Central memory CD8-positive, alpha-beta T cell (primary cell): ENCODE measurements at places on chromosomes 12 and 14.
A peak's percentile ranks its signal among the peaks of the same experiment; 100 is the strongest.

DNA sequence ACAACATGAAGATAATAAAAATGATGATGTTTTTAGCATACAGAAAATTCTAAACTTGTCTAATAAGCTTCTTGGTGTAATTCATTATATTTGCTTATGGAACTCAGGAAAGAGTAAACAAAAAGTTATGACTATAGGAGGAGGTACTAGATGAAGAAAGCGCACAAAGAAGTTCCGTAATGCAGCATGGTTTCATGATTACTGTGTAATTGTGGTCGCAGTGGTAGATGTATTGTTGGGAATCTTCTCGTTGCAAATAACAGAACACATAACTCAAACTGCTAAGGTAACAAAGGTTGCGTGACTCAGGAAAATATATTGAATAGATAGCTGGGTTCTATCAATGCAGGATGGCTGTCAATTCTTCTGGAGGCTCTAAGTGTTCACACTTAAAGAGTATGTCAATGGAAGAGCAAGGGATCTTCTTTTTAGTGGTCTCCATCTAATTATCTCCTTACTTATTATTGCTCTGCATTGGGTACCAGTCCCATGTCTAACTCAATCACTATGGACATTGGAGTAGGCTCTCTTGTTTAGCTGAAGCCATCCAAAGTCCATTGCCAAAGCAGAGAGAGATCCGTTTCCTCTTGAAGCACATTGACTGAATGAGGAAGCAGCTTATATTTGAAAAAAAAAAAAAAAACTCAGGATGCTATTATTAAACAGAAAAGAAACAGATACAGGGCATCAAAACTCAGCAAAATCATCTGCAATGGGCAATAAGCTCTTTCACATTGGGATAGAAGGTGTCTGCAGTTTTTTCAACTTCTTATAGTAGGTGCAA is 283.4 kb upstream of the ATP2B1 start:
- no peaks in the 10 kb centered on the region for H3K36me3 ChIP-seq
- no peak overlapping the region for H3K4me3 ChIP-seq
- H3K27me3 ChIP-seq, result no peaks in the 10 kb centered on the region
- DNase-seq, result no peak
- peaks cover 26% of the 10 kb centered on the region for H3K4me1 ChIP-seq

DNA sequence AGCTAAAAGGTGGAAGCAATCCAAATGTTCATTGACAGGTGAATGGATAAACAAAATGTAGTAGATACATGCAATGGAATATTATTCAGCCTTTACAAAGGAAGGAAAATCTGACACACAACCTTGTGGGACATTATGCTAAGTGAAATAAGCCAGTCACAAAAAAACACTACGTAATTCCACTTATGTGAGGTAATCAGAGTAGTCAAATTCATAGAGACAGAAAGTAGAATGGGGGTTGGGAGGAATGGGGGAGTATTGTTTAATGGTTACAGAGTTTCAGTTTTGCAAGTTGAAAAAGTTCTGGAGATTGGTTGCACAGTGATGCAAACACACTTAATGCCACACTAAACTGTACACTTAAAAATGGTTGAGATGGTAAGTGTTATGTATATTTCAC is 62.8 kb downstream of the LIN52 start:
- no peak overlapping the region for H3K27ac ChIP-seq
- no peak overlapping the region for H3K4me3 ChIP-seq
- peaks cover 19% of the 10 kb centered on the region for H3K4me1 ChIP-seq
- peaks cover 4% of the 10 kb centered on the region for H3K36me3 ChIP-seq

DNA sequence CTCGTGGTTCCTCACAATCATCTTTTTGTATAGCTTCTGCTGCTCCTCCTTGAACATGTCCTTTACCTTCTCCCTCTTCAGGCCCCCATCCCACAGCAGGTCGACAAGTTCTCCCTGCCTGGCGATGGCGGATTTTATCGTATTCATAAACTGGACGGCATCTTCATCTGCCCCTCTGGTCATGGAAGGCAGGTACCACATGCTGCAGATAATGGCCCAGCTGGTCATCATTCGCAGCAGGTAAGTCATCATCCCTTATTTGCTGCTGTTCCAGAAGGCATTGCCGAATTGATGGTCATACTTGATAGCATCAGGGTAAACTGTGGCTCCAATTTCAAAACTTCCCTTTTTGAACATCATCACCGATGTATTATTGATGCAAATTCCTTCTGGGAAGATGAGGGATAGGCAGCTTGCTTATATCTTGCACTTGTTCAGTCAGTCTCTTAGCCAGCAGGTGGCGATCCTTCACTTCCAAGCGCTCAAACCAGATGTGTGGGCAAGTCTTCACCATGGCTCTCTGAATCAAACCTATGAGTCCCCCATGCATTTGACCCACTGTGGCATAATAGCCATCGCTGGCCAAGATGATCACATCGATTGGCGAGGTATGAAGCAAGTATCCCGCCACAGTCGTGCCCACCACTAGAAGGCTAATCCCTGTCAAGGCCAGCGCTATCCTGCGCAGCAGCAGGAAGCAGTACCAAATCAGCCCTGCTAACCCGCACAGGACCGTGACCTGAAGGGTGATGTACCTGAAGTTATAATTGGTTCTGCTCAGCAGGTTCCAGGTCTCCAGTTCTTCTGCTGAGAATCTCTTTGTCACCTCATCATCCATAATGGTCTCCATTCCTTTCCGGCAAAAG is 381.5 kb upstream of the STXBP6 start:
- H3K4me3 ChIP-seq, result no peak overlapping the region

DNA sequence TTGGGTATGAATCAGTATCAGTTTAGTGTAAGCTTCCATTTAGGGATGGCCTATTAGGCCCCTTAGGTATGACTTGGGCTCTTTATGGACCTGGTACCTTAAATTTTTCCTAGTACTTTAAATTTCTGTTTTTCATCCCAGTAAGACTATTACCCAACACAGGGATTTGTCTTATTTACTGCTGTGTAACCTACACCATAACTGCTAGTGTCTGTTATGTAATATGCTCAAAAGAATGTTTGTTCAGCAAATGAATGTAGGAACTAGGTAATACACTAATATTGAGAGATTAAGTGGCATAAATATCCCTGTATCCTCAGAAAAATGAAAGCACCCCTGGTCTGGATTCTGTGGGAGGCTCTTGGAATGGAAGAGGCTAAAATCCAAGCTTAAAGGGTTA is 63.7 kb upstream of the YARS2 start:
- H3K27me3 ChIP-seq, result peaks cover 12% of the 10 kb centered on the region
- no peaks in the 10 kb centered on the region for H3K36me3 ChIP-seq
- DNase-seq, result no peak
- no peaks in the 10 kb centered on the region for H3K4me1 ChIP-seq
- H3K4me3 ChIP-seq, result no peak overlapping the region

GRCh38 chr14:65961004-65961403 is 525.2 kb upstream of the CCDC196 start:
- DNase-seq, result peak; percentile 37
- H3K36me3 ChIP-seq, result peaks cover 3% of the 10 kb centered on the region
- H3K4me3 ChIP-seq, result no peak overlapping the region

- H3K27ac ChIP-seq, result no peak overlapping the region
- DNase-seq, result no peak
- H3K4me3 ChIP-seq, result no peak overlapping the region
- no peaks in the 10 kb centered on the region for H3K36me3 ChIP-seq
- H3K27me3 ChIP-seq, result peaks cover 2% of the 10 kb centered on the region
Observed at GRCh38 chr12:124165695-124166094, 129.2 kb upstream of the RFLNA start.

DNA sequence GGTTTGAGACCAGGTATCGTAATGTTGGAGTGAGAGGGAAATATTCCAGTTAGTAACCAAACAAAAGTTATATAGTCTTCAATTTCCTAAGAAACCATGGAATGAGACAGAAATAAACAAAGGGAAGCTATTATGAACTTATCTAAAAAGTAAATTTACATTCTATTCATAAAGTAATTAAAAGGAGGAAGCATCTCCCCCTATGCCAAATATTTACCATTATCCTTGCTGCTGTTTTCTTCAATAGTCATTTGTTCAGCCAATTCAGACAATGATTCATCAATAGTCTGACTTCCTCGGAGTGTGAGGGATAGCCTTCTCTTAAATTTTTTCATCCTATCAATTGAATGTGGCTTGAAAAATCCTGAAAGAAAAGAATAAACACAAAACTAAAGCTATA is 65.7 kb downstream of the CDK17 start:
- DNase-seq, result no peak
- H3K27me3 ChIP-seq, result no peaks in the 10 kb centered on the region
- no peak overlapping the region for H3K27ac ChIP-seq
- H3K4me3 ChIP-seq, result no peak overlapping the region
- H3K36me3 ChIP-seq, result peaks cover 12% of the 10 kb centered on the region
- H3K4me1 ChIP-seq, result peaks cover 70% of the 10 kb centered on the region

DNA sequence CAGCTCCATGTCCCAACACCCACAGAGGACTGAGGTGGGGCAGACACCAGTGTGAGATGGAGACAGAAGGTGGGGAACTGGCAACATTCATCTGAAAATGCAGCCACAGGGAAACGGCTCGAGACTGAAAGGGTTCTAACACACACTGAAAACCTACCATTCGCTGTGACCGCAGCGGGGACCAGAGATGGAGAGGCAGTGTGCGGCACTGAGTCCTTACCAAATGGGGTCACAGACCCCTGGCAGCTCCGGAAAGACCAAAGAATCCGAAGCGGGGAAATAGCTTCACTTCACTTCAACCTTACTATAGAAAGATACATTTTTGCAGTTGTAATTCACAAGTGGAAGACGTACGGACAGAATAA is 9.6 kb downstream of the BAG5 start:
- H3K36me3 ChIP-seq, result peaks cover 11% of the 10 kb centered on the region
- peak overlapping the region; percentile 41 for H3K27ac ChIP-seq
- H3K4me1 ChIP-seq, result peaks cover 16% of the 10 kb centered on the region
- no peak overlapping the region for H3K4me3 ChIP-seq
- H3K27me3 ChIP-seq, result no peaks in the 10 kb centered on the region
- no peak for DNase-seq

DNA sequence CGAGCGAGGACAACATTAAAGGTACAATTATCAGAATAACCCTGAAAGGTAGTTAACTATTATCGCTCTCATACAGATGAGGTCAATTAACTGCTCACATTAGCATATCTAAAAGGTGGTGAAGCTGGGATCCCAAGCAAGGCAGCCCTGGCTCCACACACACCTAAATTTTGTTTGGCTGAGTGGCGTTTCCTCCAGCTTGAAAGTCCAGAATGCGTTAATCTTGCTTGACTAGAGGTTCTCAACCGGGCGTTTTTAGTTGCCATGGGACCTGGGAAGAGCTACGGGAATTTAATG is 531 bp downstream of the DLGAP5 start:
- H3K27me3 ChIP-seq, result no peaks in the 10 kb centered on the region
- peaks cover 4% of the 10 kb centered on the region for H3K36me3 ChIP-seq
- H3K4me3 ChIP-seq, result peak overlapping the region; percentile 91
- H3K4me1 ChIP-seq, result peaks cover 14% of the 10 kb centered on the region
- no peak overlapping the region for H3K27ac ChIP-seq
- no peak for DNase-seq

DNA sequence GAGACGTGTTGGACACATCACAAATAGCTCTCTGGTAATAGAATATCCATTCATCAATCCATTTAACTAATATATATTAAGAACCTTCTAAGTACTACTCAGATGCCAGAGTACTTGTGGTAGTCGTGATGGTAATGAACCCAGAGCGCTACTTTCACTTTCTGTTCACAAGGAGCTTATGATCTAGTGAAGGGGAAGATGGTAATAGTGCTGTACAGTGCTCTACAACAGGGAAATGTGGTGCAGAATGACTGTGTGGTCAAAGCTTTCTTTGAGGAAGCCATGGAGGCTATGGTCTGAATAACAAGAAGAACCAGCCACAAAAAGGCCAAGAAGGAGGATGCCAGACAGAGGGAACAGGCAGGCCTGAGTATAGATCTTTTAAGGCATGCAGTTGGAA is 212.0 kb downstream of the PTPRO start:
- no peak for DNase-seq
- peak overlapping the region; percentile 52 for H3K4me3 ChIP-seq
- H3K27ac ChIP-seq, result no peak overlapping the region
- no peaks in the 10 kb centered on the region for H3K36me3 ChIP-seq

DNA sequence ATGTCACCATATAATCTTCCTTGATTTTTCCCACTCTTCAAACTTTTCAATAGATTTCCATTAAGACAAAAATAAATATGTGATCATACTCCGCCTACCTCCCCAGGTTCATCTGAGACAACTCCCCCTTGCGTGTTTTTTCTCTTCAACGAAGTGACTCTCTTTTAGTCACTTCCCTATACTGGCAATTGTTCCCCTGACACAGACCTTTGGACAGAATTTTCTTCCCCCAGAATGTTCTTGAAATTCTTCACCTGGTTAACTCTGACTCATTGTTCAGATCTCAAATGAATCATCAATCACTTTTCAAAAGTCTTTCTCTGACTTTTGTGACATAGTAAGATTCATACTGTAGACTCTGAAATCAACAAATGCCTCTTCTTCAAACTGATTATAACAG is 727.3 kb upstream of the LMO3 start:
- H3K4me1 ChIP-seq, result no peaks in the 10 kb centered on the region
- DNase-seq, result no peak
- H3K4me3 ChIP-seq, result no peak overlapping the region
- no peaks in the 10 kb centered on the region for H3K36me3 ChIP-seq
- H3K27me3 ChIP-seq, result no peaks in the 10 kb centered on the region

GRCh38 chr12:119857041-119857591 is 20.0 kb downstream of the CIT start:
- peak overlapping the region; percentile 65 for H3K27ac ChIP-seq
- DNase-seq, result no peak
- H3K4me3 ChIP-seq, result no peak overlapping the region
- H3K36me3 ChIP-seq, result peaks cover 3% of the 10 kb centered on the region

- H3K36me3 ChIP-seq, result no peaks in the 10 kb centered on the region
- H3K4me3 ChIP-seq, result no peak overlapping the region
- H3K4me1 ChIP-seq, result no peaks in the 10 kb centered on the region
- H3K27me3 ChIP-seq, result no peaks in the 10 kb centered on the region
- no peak overlapping the region for H3K27ac ChIP-seq
- DNase-seq, result no peak
Observed at GRCh38 chr12:43004141-43004540, 414.6 kb upstream of the PRICKLE1 start.

DNA sequence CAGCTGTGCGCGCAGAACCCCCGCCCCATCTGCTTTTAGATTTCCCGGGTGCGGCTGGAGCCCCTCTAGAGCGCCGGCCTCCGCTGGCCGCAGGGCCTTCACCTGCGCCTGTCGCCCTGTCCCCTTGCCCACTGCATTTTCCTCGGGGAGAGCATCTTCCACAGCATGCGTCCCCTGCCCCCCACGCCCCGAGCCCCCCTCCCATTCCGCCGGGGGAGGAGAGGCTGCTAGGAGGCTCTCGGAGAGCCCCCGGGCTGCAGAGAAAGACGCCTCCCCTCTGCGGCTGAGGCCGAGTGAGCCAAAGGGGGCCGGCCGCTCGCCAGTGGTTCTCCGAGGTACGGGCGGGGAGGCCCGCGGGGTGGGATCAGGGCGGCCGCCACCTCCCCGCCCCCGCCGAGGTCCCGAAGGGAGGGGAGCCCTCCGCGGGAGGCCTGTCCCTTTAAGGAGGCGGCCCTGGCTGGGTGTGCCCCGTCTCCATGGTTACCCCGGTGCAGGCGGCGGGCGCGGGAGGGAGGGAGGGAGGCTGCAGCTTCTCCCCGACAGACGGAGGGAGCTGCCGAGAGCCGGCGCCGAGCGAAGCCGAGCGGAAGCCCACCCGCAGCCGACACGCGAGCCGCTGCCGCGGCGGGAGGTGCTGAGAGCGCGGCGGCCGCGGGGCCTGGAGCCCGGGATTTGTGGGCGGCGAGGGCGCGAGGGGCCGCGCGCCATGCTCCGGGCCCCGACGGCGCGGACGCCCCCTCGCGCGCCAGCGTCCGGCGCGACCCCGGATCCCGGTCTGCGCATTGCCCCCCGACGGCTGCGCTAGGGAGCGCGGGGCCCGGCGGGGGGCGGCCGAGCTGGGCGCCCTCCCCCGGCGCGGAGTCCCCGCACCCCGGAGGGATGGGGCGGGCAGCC is at the start of gene KCNH3:
Gene KCNH3 (plus strand): TSS at position 521 of the 894 bp plus-strand sequence. CDS start 387 bp downstream, outside the sequence.
- no peaks in the 10 kb centered on the region for H3K27me3 ChIP-seq
- H3K36me3 ChIP-seq, result peaks cover 5% of the 10 kb centered on the region
- H3K4me3 ChIP-seq, result peak within 1 kb of the TSS; percentile 77
- H3K4me1 ChIP-seq, result peaks cover 12% of the 10 kb centered on the region
